Uterus (tissue), 4 donors: ENCODE measurements at places on chromosomes 12 and 14.

DNA sequence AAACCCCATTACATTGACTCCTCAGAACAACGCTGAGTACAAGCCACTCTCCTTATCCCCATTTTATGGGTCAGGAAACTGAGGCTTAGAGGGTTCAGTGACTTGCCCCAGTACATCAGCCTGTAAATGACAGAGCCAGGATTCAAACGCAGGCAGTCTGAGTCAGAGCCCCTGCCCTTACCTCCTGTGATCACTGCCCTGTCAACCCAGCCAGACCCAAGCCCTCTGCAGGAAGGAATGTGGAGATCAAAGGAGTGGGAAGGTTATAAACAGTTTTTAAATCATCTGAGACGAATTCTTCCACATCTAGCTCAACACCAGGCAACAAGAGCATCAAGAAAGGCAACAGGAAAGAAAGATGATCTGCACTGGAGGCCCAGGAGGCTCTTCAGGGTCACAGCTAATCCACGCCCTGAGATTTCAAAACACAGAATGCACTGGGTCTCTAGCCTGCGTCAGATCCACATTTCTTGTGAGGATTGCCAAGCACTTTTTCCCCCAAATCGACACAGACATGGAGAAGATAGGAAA lies 38.5 kb downstream of the SPTB start:
- DNase-seq, result no peak

- no peak for DNase-seq
Observed at GRCh38 chr14:98093111-98093510, 1178.9 kb downstream of the BCL11B start.

DNA sequence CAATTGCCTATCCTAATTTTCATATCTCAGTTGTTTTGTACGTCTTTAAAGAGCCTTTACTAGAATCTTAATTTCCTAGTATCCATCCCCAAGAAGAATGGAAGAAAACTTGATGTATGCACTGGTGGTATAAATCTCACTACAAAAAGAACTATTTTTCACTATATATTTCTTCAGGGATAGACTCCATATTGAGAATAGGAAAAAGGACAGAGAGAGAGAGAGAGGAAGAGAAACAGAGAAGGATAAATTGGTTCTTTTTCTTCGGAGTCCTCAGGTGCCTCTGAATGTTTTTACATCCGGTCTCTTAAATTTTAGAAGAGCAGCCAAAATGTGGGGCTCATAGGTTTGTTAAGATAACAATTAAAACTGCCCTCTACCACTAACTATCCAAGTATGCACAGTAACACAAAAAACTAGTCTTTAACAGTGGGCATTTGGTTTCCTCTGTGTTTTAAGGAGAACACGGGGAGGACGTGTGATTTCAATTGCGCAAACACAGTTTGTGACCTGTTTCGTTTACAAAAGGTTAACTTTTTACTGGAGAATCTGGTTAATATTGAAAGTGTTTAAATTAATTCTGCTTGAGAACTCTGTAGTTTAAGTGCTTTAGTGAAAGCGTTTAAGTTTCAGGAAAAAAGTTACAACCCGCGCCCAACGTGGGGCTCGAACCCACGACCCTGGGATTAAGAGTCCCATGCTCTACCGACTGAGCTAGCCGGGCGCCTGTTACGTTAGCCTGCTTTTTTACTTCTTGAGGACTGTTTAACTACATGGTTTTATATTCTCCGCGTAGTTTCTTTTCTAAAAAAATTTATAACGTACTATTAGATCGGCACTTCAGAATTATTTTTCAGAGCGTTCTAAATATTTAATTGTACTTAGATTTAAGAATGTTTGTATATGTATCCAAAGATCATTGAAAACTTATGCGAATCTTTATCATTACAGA lies 5.1 kb upstream of the PSMA3 start:
- DNase-seq, result peak; percentile 79

- no peak for DNase-seq
Observed at GRCh38 chr14:74492776-74493342, at the start of gene NPC2. TSS of gene NPC2 (minus strand) at chr14:74493305. CDS start at chr14:74493274, 31 bp downstream.

DNA sequence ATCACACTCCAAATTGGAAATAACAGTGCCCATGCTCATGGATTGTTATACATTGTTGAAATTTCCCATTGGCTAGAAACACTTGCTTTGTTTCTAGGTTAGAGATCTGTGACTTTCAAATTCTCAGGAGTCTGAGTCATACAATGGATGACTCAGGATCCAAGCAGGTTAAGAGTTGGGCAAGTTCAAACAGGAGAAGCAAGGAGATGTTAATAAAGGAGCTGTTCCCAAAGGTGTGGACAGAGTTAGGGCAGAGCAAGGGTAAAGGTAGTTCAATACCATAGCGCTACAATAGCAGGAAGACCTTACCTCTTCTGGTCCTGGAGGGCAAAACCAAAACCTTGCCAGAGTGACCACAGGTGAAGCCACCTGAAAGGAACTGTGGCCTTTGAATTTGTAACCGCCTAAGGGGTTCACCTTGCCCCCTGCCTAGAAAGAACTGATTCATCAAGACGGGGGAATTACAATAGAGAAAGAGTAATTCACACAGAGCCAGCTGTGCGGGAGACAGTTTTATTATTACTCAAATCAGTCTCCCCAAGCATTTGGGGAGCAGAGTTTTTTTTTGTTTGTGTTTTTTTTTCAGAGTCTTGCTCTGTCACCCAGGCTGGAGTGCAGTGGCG lies 4.2 kb upstream of the AMN1 start:
- no peak for DNase-seq

DNA sequence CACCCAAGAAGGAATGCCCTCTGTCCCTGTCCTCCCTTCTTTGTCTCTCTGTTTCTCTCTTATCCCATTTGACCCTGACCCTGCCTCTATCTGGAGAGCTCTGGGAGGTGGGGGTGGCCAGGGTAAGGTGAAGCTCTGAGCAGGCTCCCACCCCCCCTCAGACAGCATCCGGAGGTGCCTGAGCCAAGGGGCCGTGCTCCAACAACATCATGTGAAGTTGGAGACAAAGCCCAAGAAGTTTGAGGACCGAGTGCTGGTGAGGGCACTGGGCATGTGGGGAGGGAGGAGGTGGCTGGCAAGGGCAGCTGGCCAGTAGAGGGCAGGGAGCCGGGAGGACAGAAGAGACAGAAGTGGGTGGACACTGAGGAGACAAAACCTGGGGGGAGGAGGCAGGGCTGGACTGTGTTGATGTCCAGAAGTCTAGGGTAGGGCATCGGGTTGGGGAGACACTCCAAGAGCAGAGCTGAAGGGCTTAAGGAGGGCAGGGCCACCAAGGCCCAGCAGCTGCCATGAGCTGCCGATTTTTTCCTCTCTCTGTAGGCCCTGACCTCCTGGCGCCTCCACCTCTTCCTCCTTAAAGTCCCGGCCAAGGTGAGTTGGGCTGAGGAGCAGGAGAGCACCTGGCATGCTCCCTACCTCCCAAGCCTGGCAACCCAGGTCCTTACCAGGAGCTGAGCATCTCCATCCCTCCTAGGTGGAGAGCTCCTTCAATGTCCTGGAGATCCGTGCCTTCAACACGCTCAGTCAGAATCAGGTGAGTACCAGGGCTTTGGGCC lies 1.9 kb downstream of the CARMIL3 start:
- no peak for DNase-seq

DNA sequence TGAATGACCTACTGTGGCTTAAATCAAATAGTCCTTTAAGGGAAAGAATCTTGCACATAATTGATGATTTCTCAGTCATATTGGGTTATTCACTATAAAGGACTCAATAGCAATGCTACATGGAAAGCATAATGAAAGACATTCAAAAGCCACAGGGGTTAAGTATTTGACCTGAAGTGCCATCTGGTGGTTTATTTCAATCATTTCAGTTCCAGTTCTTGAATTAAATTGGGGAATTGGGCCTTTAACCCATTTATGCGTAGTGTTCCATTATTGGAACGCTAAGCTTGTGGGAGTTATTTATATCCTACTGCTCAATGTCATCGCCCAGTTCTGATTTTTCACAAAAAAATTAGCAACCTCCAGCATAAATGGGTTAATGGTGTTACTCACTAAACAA lies 41.3 kb upstream of the C12orf71 start:
- no peak for DNase-seq

GRCh38 chr12:121465921-121466793 lies 66.2 kb downstream of the RNF34 start:
- no peak for DNase-seq

DNA sequence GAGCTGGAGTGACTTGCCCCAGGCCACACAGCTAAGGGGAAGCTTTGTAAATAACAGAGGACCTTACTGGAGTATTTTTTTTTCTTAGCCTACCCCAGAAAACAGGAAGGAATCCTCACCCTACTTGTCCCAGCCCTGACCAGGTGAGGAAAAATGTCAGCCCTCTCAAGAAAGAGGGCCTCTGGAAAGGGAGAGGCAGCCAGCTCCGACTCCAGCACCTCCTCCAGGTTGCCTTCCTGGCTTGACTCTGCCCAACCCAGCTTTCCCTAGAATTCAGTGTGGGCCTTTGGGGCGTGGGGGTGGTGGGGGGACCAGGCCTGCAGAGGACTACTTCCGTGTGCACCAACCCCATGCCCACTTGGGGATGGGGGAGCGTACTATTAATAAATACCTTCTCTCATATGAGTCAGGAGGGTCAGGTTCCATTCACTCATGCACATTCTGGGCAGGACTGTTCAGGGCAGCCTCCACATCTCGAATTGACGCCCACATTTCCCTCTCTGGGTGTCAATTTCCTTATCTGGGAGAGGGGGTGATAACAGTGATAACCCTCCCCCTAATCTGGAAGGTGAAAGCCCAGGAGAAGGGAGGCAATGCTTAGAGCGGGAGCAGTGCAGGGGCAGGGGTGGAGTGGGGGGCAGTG lies 5.2 kb downstream of the RHOF start:
- no peak for DNase-seq

GRCh38 chr12:81896771-81897170 lies 137.6 kb upstream of the PPFIA2 start:
- DNase-seq, result no peak

GRCh38 chr12:75698052-75698451 lies 186.6 kb upstream of the KRR1 start:
- no peak for DNase-seq

- DNase-seq, result no peak
Observed at GRCh38 chr12:66713984-66714383, 35.1 kb upstream of the GRIP1 start.

DNA sequence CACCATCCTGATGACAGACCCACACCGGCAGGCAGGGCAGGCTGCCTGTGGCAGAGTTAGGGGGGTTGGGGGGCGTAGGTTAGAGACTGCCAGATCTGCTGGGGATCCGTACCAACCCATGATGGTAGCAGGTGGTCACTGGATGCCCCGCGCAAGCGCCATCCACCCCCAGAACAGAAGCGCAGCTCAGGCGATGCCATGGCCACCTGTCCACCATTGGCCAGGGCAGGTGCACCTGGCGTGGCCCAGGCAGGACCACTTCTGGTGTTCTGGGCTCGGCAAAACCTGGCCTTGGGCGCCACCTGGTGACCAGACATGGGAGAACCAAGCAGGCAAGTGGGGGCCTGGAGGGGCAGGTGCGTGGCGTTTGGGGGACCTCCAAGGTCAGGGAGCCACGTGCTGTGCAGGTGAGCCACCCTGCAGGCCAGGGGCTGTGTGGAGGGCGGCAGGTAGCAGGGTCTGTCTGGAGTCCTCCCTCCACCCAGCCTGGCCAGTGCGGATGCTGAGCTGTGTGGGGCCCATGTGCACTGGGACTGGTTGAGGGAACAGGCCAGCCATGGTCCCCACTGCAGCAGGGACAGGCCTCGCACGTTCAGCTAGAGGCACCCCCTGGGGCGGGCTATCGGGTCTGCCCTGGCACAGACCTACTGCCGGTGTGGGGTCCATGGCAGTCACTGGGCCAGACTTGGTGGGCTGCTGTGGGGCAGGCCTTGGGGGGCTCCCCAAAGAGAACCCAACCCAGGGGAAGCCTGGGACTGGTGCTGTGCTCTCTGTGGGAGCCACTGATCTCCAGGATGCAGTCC lies 15.6 kb downstream of the BAG5 start:
- DNase-seq, result peak; percentile 79

GRCh38 chr14:73221945-73222344 lies 15.4 kb upstream of the PAPLN start:
- no peak for DNase-seq

DNA sequence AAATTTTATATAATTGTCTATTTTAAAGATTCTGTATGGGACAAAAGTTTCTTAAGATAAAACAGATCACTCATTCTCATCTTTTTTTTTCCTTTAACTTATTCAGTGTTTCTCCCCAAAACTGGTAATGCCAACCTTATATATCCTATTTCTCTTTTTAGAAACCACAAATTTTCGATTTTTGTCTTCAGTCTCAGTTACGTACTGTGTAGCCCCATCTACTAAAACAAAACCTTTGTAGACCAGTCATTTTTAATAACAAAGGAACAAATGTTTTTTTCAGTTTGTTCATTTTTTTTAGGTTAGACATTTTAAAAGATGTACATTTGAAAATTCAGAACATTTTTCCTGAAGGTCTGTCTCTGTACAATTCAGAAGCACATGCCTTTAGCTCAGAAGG lies 18.2 kb downstream of the PNMA1 start:
- no peak for DNase-seq

DNA sequence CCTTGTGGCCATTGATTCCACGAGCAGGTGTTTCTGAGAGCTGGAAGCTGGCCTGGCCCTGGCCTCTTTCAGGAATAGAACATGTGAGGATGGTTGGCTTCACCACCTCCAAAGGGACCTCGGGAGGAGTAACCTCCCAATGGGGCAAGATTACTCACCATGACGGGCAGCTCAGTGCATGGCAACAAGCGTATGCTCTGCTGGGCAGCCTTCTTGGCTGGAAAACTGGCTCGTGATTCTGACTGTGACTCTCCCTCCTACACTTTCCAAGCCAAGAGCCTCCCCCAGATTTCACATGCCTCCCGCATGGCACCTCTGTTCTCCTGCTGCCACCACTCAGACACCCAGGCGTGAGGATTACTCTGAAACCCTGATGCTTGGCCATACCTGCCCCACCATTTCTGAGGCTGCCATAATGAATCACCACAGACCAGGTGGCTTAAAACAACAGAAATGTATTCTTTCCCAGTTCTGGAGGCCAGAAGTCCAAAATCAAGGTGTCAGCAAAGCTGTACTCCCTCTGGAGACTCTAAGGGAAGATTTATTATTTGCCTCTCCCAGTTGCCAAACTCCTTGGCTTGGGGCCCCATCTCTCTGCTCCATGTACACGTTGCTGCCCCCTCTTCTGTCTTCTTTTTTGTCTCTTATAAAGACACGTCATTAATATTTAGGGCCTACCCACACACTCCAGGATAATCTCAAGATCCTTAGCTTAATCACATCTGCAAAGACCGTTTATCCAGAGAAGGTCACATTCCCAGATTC lies 215.9 kb downstream of the CHST11 start:
- DNase-seq, result peak; percentile 85

DNA sequence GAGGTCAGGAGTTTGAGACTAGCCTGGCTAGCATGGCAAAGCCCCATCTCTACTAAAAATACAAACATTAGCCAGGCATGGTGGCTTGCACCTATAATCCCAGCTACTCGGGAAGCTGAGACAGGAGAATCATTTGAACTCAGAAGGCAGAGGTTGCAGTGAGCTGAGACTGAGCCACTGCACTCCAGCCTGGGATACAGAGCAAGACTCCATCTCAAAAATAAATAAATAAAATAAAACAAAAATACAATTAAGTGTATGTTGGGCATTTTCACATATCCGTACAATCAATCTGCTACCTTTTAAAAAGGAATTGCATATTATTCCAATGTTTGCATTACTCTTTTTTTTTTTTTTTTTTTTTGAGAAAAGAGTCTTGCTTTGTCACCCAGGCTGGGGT lies 47.7 kb upstream of the HECTD1 start:
- no peak for DNase-seq

GRCh38 chr12:92992041-92992440 lies 62.9 kb upstream of the EEA1 start:
- no peak for DNase-seq

- no peak for DNase-seq
Observed at GRCh38 chr12:113066813-113067400, 10.4 kb downstream of the DTX1 start.

GRCh38 chr14:101241807-101242278 lies 319.5 kb upstream of the DIO3 start:
- no peak for DNase-seq
